Inflammatory macrophage treated with lipopolysaccharide for 4 hours (primary cell): ENCODE measurements at places on chromosomes 1 and 21.

DNA sequence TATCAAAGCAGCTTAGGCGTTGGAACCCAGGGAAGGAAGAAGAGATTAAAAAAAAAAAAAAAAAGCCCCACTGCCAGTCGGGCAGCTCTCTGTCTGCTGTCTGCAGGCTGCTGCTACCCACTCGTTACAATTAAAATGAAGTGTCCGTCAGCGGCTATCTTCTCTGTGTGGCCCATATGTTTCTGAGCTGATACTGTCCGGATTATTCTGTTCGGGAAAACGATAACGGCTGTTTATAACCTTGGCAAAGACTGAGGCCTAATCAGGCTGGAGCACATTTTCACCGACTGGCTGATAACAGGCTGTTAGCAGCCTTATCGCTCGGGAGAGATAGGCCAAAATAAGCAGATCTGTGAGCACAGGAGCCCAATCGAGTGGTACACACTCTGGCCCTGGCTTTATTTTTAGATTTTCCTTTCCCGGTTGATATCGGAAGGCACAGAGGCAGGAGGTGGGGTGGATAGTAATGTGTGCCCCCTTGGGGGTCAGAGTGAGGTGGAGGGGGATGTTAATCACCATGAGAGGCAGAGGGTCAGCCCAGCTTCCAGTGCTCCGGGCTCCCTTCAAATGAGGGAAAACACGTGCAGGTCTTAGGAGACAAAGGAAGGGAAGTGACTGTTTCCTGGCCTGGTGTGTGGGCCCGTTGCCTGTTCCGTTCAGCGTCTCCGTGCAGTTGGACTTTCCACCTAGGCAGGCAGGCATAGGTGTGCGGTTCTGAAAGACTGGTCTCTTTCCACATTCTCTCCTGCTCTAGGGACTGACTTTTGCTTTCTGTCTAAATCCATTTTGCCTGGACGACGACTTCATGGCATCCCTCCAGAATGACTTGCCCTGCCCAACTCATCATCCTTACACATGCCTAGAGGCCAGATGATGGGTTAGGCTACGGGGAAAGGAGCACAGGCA, 153.4 kb downstream of the PBX1 start:
- DNase-seq: no peak

GRCh38 chr1:26721669-26722355, 26.0 kb downstream of the ARID1A start:
- no peak for DNase-seq

DNA sequence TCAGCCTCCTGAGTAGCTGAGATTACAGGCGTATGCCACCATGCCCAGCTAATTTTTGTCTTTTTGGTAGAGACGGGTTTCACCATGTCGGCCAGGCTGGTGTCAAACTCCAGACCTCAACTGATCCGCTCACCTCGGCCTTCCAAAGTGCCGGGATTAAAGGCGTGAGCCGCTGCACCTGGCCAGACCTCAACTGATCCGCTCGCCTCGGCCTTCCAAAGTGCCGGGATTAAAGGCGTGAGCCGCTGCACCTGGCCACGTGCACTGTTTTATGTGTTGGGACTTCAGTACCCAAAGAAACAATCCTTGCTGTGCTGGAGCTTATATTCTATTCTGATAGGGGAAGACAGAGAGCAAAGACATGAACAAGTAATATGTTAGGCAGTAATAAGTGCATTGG, 10.1 kb downstream of the TRAF5 start:
- no peak for DNase-seq

- DNase-seq: peak; percentile 51
Measured at GRCh38 chr1:145983206-145983675, 13.1 kb downstream of the TXNIP start.

GRCh38 chr21:25506887-25507286, 100.4 kb downstream of the MRPL39 start:
- no peak for DNase-seq

GRCh38 chr1:228373681-228374571, 32.7 kb downstream of the TRIM11 start:
- DNase-seq: no peak

DNA sequence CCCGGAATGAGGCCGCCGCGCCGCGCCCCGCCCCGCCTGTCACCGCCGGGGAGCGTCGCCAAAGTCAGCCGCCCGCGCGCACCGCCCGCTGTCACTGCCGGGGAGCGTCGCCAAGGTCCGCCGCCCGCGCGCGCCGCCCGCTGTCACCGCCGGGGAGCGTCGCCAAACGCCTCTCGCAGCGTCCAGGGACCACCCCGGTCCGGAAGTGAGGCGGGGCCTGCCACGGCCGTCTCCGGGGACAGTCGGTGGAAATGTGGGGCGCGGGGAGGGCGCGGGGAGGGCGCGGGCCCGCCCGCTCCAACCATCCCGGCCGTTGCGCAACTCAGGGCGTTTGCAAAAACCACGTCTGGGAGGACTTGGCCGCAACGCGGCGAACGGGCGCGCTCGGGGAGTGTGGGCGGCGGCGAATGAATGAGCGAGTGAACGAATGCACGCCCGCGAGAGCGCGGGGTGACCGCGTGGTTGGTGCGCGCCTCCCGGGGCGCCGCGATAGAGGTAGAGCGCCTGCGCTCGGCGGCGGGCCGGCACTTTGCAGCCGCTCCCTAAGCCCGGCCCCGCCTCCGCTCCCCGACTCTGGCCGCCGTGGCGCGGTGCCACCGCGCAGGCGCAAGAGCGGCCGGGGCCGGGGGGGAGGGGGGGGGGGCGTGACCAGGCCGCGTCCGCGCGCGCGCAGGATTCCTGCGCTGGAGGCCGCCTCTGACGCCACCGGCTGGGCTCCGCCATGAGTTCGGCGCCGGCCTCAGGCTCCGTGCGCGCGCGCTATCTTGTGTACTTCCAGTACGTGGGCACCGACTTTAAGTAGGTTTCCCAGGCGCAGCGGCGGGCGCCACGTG, at the start of the genes ACAP3 and PUSL1:
Gene ACAP3 (minus strand): TSS at position 8 of the 833 bp plus-strand sequence. CDS start 115 bp downstream, outside the sequence.
Gene PUSL1 (plus strand): TSS at position 675 of the 833 bp plus-strand sequence. CDS start 47 bp downstream, at position 722.
- peak; percentile 89 for DNase-seq

GRCh38 chr1:55612988-55613387, 397.8 kb upstream of the USP24 start:
- no peak for DNase-seq

GRCh38 chr1:219782311-219782710, 146.0 kb downstream of the SLC30A10 start:
- DNase-seq: no peak

- DNase-seq: no peak
Measured at GRCh38 chr1:193730017-193730416, 543.6 kb upstream of the B3GALT2 start.

DNA sequence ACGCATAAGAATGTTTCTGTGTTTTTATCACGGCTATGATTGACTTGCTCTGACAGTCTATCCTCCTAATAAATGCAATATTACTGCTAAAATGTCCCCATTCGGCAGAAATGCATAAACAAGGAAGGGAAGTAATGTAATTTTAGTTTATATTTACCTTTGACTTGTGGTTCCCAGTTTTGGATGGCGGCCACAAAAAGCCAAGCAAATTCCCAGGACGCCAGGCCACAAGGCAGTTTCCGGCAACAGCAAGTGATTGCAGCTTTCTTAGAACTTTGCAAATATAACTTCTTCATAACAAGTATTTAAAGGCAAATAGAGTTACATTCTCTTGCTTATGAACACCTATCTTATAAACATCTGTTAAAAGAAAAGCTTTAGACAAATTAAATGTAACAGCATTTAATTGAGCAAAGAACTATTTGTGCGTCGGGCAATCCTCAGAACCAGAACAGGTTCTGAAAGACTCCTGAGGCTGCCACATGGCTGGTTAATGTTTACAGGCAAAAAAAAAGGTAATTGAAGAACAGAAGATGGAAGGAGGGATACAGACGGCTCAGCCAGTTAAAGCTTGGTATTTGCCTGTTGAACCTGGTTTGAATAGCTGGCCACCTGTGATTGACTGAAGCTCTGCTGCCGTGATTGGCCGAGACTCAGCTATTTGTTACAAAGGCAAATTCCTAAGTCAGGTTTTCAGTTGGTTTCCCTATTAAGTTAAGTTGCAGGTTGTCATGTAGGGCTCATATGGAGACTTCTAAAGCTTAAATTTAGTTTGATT, 80.8 kb downstream of the C21orf91 start:
- DNase-seq: no peak

DNA sequence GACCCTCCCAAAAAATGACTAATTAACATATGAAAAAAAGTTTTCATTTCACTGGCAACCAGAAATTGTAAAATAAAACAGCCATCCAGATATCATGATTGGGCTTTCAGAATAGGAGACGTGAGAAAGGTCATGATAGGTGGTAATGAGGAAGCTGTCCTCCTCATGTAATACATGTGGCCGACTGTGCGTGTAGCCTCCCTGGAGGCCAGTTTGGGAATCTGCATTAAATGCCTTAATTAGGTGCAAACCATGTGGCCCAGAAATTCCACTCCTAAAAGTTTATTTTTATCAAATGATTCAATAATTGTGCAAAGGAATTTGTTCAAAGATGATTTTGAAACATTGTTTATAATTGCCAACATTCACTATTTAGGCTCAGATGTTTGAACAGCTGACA, 127.6 kb upstream of the C1orf105 start:
- DNase-seq: no peak

GRCh38 chr1:205188098-205188497, 23.4 kb downstream of the DSTYK start:
- DNase-seq: no peak

DNA sequence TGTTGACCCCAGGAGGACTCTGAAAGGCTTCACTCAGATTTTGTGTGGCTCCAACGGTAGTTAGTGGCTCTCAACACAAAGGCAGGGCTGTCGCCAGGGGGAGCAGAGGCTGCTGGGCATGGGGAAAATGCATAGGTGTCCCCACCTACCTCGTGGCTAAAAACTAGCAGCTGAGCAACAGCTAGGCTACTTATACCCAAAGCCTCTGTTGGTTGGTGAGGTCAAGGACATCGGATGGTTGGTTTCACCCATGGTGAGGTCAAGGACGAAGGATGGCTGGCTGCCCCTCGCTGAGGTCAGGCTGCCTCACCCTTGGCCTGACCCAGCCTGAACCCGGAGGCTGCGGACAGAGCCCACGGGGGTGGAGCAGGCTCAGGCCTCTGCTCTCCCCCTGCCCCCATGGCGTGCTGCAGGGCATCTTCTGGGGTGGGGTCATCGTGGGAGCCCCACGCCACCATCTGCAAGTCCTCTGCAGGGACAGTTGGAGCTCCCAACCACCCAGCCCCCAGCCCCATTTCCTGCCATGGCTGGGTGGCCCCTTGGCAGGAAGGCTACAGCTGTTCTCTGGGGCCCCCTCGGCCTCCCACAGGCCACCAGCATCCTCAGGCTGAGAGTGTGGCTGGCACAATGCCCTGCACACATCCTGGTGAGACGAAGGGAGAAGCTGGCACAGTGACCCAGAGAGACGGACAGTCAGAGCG, 8.5 kb upstream of the GNB1 start:
- no peak for DNase-seq

GRCh38 chr1:169741666-169742394, 8.0 kb upstream of the SELE start:
- DNase-seq: no peak

DNA sequence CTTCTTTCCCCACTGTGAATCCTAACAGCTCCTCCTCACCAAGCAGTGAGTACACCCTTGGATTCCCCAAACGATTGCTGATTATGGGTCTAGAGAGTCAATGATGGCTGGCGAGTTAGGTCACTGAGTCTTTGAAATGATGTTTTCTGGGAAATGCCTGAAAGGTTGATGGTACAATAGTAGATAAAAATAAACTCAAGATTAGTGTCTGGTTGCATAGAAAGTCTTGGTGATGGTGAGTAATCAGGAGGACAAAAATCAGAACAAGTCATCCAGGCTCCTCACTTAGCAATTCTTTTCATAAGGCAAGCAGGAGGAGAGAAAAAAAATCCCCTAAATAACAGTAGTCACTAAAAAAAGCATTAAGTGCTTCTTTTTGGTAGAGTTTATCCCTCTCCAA, 22.6 kb downstream of the HLX start:
- no peak for DNase-seq

DNA sequence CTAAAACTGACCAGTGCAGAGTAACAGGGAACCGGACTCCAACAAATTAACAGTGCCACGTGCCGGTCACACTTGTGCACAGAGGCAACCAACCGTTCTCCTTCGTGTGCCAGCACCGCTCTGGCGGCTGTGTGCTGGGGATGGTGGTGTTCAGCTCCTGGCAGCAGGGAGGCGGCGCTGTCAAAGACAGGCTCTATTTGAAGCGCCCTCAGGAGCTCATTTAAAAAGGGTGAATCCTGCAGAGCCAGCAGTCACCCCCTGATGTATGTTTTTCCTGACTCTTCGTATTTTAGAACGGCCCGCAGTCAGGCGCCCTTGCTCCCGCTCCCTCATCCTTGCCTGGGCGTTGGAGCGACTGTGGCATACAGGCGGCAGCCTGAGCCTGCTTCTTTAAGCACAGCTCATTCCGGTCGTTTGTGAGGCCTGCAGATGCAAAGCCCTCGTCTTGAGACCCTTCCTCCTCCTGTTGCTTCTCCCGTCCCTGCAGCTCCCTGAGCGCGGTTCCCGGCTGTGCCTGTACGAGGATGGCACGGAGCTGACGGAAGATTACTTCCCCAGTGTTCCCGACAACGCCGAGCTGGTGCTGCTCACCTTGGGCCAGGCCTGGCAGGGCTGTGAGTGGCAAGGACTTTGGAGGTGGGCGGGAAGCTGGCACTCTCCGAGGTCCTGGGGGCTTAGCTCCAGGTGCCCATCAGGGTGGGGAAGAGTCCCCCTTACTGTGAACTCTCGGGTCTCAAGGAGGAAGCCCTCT, 1.1 kb downstream of the DFFB start:
- DNase-seq: peak; percentile 2

DNA sequence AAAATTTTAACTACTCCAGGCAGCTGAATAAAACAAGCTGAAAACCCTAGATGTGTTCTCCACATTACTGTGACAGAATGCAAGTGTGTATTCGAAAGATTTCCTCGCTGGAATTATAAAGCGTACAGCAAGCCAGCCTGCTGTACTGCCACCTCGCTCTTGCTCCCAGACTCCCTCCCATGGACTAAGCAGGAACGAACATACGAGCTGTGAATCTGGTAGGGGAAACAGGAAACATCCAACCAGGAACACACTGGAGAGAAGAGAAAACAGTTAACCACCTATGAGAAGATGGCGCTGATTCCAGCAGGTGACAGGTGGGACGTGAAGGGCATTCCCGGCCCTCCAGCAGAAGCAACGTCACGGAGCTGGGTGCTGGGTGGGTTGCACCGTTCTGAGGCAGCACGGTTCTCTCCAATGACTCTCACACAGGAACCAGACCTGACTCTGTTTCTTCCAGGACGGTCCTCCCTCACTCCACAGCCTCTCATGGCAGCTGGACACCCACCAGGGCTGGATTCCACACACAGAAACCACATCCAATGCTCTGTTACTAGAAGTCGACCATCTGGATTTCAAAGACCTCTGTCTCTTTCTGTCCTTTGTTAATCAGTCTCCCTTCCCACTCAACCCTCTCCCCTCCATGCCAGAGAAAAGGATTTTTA, 219.2 kb downstream of the RERE start:
- DNase-seq: no peak

GRCh38 chr1:219917851-219918466, 10.4 kb downstream of the SLC30A10 start:
- DNase-seq: no peak

- DNase-seq: no peak
Measured at GRCh38 chr1:67468066-67468718, 38.0 kb upstream of the SERBP1 start.

- no peak for DNase-seq
Measured at GRCh38 chr1:12539705-12540579, 78.1 kb downstream of the DHRS3 start.

- no peak for DNase-seq
Measured at GRCh38 chr1:228212415-228212965, 4.6 kb downstream of the OBSCN start.

- no peak for DNase-seq
Measured at GRCh38 chr1:206702260-206702659, 17.6 kb downstream of the MAPKAPK2 start.
